ENCODE measurements at places on chromosomes 3 and 15. TPM values are rescaled to one million over a fixed set of nuclear protein-coding genes. Genes with fewer than 3 reads are reported as not detected.

GOLGA8G gene
- total RNA-seq = not detected

SH3BP5 gene
- 20.3 TPM for total RNA-seq

SNTN gene
- not detected for total RNA-seq

ACVR2B gene
- 2.9 TPM for total RNA-seq

SPTSSB gene
- not detected for total RNA-seq

CAMK2N2 gene
- total RNA-seq = 1.4 TPM

CHL1 gene
- total RNA-seq = not detected

PIGB gene
- total RNA-seq = 13.9 TPM

KIF7 gene
- 3.5 TPM for total RNA-seq

SLC27A2 gene
- total RNA-seq = 35.5 TPM

SLC22A14 gene
- total RNA-seq = 0.03 TPM

GNAT1 gene
- not detected for total RNA-seq

IQCF5 gene
- total RNA-seq = not detected

ZNF662 gene
- total RNA-seq = not detected

C2CD4A gene
- 0.05 TPM for total RNA-seq

LYSMD2 gene
- total RNA-seq = 27.1 TPM

CFAP44 gene
- 1.9 TPM for total RNA-seq

Measured in A549 treated with CORT108297 at 1 μM for 4 hours (cell line).